CD8-positive, alpha-beta T cell (primary cell): ENCODE measurements at places on chromosomes 2 and 18.

DNA sequence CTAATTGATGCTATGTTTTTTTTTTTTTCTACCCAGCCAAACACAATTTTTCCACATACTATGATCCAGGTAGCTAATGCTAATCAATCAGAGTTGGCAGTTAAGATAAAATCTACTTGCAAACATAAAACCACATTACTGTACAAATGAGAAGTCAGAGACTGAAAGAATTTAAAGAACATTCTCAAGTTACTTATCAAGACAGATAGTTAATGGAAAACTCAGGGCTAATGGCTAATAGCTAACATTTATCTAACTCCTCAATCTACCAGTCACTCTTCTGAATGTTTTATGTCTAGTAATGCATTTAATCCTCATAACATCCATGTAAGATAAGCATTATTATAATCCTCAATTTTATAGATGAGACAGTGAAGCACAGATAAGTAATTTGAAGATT lies 537.6 kb upstream of the SETBP1 start:
- DNase-seq = no peak

- DNase-seq = no peak
Observed at GRCh38 chr2:133789743-133790142, 221.5 kb upstream of the NCKAP5 start.

GRCh38 chr2:69848186-69848790 lies 18.8 kb downstream of the GMCL1 start:
- DNase-seq = no peak

- DNase-seq = no peak
Observed at GRCh38 chr2:225337183-225337582, 62.3 kb upstream of the NYAP2 start.

DNA sequence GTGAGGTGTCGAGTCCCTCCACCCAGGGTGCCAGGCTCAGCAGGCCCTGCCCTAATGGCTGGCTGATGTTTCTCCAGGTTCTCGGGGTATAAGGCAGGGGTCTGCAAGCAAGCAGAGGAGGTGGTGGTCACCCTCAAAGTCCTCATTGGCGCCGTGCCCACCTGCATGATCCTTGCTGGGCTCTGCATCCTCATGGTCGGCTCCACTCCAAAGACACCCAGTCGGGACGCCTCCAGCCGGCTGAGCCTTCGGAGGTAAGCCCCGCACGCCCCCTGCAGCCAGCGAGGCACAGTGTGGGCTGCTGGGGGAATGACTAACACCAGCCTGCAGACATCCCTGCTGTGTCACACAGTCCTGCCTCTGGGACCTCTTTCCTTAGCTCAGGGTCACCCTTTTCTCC lies 14.1 kb downstream of the MFSD2B start:
- no peak for DNase-seq

GRCh38 chr2:85253890-85254289 lies 73.9 kb downstream of the TGOLN2 start:
- DNase-seq = no peak
